ENCODE measurements at places on chromosomes 2 and 18.

- no peak for DNase-seq
Measured at GRCh38 chr2:99771681-99772333, 282.0 kb upstream of the REV1 start.

- no peak for DNase-seq
Measured at GRCh38 chr2:233919938-233920337, 2.8 kb downstream of the TRPM8 start.

- no peak for DNase-seq
Measured at GRCh38 chr2:136117391-136117841, 533 bp downstream of the CXCR4 start.

GRCh38 chr2:908568-908967 is 42.1 kb upstream of the SNTG2 start:
- DNase-seq = no peak

DNA sequence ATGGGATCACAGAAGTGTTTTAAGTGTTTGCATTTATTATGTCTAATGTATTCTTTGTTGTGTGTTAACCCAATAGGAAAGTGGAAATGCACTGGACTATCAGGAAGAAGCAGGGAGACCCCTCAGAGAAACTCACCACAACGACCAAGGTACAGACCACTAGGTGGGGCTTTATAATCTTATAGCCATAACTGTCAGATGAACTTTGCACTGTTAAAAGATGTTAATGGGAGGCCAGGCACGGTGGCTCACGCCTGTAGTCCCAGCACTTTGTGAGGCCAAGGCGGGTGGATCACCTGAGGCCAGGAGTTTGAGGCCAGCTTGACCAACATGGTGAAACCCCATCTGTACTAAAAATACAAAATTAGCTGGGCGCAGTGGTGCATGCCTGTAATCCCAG is 73.2 kb downstream of the SUMO1 start:
- DNase-seq = no peak

- no peak for DNase-seq
Measured at GRCh38 chr2:178250429-178250828, 56.1 kb downstream of the OSBPL6 start.
